Stimulated activated naive CD4-positive, alpha-beta T cell treated with Interleukin-2 at 50 U/mL for 16 hours (primary cell): ENCODE measurements at places on chromosomes 2 and 18.

GRCh38 chr18:27114842-27115241 is 70.3 kb downstream of the CHST9 start:
- no peak for DNase-seq

DNA sequence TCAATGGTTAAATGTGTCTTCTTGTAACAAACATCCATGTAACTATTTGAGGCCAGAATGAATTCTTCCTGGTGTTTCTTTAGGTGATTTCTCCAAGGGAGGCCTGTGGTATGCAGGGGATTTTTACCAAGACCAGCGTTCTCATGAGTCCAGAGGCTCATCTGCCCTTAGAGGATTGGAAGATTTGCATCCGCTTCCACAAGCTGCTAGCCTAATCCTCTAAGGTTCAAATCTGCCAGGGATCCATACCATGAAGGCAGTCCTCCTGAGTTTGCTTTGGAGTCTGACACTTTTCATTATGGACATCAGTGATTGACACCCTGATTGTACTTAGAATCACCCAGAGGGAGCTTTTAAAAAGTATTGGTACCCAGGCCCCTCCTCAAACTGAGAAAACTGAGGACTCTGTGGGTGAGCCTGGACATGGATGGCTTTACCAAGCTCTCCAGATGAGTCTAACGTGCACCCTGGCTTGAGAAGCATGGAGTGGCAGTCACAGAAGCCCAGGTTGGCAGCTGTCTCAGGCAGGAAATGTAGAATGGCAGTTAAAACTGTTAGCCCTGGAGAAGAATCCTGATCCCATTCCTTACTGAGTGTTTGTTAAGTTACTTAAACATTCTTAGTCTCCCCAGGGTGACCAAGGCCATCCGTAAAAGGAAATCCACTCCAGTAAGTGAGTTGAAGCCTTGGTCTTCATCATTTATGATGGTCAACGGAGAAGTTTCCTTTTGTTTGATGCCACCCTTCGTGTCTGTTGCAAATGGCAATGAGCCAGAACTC is 95.3 kb upstream of the RMDN2 start:
- DNase-seq, result no peak

DNA sequence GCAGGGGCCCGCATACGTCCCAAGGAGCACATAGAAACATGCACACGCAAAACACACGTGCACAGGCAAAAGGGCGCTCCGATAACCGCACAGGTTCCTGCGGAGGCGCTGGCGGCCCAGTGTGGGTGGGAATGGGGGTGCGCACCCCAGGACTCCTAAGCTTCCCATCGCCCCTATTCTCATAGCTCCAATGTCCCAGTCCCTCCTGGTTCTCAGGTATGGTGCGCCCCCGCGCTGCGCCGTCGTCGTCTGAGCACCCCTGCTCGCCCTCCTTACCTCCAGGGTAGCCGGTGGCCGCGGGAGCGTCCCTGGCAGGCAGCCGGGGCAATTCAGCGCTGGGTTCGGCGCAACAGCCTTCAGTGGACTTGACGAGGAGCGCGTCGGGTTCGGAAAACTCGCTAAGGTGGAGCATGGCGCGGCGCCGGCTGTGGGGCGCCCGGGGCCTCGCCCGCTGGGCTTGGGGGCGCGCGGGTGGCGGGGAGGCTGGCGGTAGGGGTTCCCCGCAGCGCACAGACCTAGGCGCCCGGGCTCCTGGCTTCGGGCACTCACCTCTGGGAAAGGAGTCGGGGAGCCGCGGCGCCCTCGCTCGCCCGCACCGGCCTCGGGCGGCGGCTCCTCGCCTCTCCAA is 328 bp downstream of the EGR4 start:
- no peak for DNase-seq

DNA sequence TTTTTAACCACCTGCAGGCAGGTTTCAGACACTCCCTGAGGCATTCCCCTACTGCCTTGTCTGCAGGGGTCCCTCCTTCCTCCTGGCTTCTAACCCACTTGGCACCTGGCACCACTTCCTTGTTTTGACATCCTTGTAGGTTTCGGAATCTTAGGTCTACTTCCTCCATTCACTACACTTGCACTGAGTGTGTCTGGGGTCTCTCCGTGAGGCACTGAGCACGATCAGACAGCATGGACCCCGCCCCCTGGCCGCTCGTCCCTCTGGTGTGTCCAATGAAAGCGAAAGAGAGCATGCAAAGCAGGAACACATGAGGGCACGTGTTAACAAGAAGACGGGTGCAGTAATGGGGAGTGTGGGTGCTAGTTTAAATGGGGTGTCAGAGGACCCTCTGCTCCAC is 63.8 kb downstream of the HAUS1 start:
- DNase-seq, result no peak

DNA sequence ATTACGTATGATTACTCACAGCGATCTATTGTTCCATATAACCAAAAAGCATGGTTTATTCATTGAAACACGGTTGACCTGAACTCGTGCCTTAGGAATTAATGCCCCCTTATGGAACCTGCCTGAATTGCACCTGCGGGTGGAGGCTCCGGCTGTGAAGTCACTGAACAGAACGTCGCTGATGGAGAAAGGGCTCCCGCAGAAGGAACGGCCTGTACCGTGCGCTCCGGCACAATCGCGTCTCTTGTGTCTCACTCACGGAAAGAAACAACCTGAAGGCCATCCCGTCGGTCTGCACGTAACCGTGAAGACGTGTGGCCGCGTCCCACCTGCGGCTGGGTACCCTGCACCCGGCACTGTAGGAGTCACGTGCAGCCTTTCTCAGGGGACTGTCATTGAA is 133.1 kb downstream of the NFATC1 start:
- DNase-seq, result peak; percentile 66

- DNase-seq, result no peak
These were observed 12.8 kb upstream of the PLA2R1 start for GRCh38 chr2:160075171-160075570.

DNA sequence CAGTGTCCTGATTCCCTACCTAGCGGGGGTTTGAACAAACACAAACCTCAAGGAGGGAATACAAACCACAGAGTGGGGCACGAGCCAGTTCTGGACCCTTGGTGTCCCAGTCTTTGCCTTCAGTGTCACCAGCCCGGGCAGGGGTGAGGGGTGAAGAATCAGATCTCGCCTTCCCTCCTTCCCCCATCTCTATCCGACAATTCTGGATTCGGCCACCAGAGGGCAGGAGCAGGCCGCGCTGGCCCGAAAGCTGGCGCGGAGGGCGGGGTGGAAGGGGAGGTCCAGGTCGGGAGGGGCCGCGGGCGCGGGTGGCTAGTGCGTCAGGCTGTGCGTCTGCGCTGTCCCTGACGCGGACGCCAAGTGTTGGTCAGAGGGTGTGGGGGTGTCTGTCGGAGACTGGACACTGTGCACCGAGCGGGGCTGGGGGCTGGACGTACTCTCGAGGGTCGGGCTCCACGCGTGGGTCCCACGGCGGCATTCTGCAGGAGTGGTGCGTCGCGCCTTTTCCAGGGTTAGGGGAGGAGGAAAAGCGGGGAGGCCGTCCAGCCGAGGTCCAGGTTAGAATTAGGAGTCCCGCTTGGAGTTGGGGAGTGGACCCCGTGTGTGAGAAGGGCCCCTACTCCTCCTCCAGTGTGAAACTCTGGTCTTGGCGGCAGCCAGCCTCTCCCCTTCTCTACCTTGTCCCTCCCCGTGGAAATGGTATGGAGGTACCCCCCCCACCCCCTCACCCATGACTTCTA is 2.9 kb upstream of the CRYBA2 start:
- DNase-seq, result peak; percentile 77

GRCh38 chr2:15472876-15473275 is 88.3 kb downstream of the NBAS start:
- no peak for DNase-seq

GRCh38 chr2:174527101-174527721 is 40.4 kb upstream of the GPR155 start:
- no peak for DNase-seq

- DNase-seq, result no peak
These were observed 37.2 kb downstream of the CREG2 start for GRCh38 chr2:101349893-101350662.

DNA sequence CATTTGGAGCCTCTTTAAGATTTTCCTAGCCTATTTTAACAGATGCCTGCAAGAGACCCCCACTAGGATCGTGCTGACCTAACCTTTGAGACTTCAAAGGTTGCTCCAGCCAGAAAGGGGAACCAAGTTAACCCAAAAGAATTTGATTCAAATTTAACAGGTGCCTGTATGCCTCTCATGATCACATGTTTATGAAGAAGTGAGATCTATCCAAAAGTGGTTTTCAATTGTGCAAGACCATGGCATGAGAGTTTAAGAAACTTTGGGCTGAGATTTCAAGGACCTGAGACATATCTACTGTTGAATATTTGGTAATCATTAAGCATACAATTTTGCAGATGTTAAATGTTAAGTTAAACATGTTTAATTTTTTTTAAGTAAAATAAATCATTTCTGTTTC is 1.3 kb upstream of the RSAD2 start:
- DNase-seq, result no peak

DNA sequence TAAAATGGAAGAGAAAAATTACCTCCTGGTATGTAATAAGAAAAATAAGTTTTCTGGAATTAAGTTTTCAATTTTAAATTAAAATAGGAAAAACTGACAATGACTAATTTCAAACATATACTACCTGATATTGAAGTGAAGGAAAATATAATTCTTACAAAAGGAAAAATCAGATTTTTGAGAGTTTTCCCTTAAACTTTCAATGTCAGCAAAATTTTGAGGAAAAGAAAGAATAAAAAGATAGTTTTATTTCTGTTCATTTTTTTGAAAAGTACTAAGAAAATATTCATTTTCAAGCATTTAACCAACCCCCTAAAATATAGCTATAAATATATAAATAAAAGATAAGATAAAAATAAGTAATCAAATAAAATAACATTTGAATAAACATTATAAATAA is 87.1 kb downstream of the TMX3 start:
- no peak for DNase-seq

GRCh38 chr2:64538764-64539433 is 14.8 kb downstream of the AFTPH start:
- no peak for DNase-seq
